ENCODE measurements at places on chromosomes 6 and 20. TPM values are rescaled to one million over a fixed set of nuclear protein-coding genes. Genes with fewer than 3 reads are reported as not detected.

The IBTK gene
- 41.5 TPM for total RNA-seq

The PLEKHG1 gene
- 0.12 TPM for total RNA-seq

The VIP gene
- not detected for total RNA-seq

The NT5E gene
- total RNA-seq: 427 TPM

DNA sequence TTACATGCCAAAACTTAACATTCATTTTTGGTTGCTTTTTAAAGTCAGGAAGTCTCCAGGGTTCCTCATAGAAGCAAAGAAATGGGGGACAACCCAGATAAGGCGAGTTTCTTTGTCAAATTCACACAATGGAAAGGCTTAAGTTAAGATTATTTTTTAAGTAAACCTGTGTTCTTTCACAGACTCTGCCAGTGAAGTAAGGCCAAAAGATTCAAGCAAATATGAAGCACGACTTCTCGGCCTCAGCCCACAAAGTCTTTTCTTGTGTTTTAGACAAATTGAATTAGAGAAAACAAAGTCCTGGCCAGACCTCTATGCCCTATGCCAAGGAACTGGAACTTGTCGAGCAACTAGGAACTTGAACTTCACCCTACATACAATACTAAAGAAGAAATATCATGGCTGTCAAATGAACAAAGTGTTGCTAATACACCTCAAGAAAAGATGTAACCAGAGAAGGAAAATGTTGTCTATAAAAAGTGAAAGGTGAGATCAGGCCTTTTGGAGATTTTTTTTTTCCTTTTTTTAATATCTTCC lies 540.0 kb upstream of the JARID2 start:
- no peak for DNase-seq
